ENCODE measurements at places on chromosomes 7 and 10.

- DNase-seq: no peak
Observed at GRCh38 chr7:27689591-27690164, 27.0 kb upstream of the HIBADH start.

- no peak for DNase-seq
Observed at GRCh38 chr10:27197980-27198620, 42.5 kb downstream of the ACBD5 start.

GRCh38 chr10:96038476-96039387 is 4.7 kb upstream of the CCNJ start:
- DNase-seq: no peak

DNA sequence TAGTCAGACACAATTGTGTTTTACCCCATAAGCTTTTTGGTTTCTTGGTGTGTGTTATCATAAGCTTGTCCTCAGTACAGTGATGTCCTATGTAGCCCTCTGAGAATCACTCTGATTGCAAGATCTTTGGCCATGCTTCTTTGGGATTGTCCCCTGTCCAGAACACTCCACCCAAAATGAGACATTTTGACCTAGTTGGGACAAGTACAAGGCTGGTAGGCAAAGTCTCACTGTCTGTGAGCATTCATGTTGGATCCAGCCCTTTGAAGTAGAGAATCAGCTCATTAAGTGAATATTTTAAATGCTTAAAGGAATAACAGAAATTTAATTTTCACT is 28.9 kb upstream of the PCGF5 start:
- no peak for DNase-seq

- no peak for DNase-seq
Observed at GRCh38 chr7:44977304-44977958, 1.4 kb downstream of the MYO1G start.

- DNase-seq: no peak
Observed at GRCh38 chr7:138316421-138317043, 143.5 kb upstream of the TRIM24 start.

- DNase-seq: no peak
Observed at GRCh38 chr7:117489430-117489829, 9.6 kb downstream of the CFTR start.

DNA sequence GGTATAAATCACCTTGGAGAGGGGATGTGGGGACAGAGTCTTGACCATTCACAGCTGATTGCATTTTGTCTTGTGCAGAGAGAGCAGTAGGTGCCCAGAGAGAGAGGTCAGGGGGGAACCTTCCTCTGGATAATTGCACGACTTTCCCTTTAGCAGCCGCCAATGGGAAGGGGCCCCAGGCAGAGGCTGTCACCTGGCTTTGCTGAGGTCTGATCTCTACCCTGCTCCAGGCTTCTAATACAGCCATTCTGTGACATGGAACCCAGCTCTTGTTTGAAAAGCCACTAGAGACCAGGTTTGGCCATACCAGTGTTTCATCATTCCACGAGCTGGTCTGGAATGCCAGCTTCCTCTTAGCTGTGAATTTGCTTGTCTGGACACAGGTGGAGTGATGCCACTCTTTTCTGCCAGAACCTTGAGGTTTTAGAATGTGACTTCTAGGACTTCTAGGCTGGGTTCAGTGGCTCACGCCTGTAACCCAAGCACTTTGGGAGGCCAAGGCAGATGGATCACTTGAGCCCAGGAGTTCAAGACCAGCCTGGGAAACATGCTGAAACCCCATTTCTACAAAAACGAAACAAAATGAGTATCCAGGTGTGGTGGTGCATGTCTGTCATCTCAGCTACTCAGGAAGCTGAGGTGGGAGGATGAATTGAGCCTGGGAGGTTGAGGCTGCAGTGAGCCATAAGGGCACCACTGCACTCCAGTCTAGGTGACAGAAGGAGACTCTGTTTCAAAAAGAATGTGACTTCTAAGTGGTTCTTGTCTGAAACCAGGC is 159.9 kb downstream of the CAMK1D start:
- DNase-seq: no peak

DNA sequence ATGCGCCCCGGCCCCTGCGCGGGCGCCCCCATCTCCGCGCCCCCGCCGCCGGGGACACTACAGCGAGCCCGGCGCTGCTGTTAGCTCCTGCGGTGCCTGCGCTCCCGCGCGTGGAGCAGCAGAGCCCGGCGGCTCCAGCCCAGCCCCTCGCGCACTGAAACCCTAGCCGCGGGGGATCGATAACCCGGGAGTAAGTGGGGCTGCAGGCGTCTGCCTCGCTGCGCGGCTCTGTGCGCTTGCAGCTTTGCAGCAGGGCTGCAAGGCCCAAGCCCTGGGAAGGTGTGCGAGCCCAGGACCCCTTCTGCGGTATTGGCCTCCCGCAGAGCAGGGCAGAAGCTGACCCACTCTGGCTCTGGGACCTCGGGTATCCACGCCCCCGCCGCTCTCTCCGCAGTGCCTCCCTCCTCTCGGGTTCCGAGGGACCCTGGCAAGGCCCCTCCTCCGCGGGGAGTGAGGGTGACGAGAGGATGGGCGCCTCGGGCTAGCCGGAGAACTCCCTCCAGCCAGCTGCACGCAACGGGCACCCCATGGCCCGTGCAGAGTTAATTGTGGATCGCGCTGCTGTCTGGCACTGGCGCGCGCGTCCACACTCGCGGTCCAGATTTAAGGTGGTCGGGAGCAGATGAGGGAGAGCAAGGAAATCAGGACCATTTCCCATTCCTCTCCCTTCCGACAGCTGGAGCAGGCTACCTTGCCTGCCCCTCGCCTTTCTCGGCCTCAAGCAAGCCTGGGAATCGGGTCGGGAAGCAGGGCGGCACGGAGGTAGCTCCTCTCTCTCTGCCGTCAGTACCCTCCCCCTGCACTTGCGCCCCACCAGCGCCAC is 2.1 kb downstream of the SHH start:
- no peak for DNase-seq
